Astrocyte (in vitro differentiated cells and primary cell): ENCODE measurements at places on chromosomes 4 and X. TPM values are rescaled to one million over a fixed set of nuclear protein-coding genes. Genes with fewer than 3 reads are reported as not detected.

Gene ZC4H2
- total RNA-seq: 16.5 and 18.7 TPM in 2 replicates

Gene DUSP9
- 0.20 and 0.36 TPM in 2 replicates for total RNA-seq

Gene LRAT
- 0.46 and 0.50 TPM in 2 replicates for total RNA-seq

Gene CXCL13
- total RNA-seq: not detected in 2 replicates

Gene PDLIM3
- total RNA-seq: 28.5 and 30.7 TPM in 2 replicates

Gene ADH6
- total RNA-seq: not detected in 2 replicates

Gene HSPA4L
- total RNA-seq: 8.0 and 8.9 TPM in 2 replicates

Gene TMEM271
- 4.4 and 6.2 TPM in 2 replicates for total RNA-seq

Gene ZNF711
- 10.8 and 12.5 TPM in 2 replicates for total RNA-seq

Gene HTN3
- not detected in 2 replicates for total RNA-seq

Gene MAGEA11
- total RNA-seq: not detected in 2 replicates

Gene UGT2A1
- not detected in 2 replicates for total RNA-seq

Gene RNF150
- 4.1 and 5.2 TPM in 2 replicates for total RNA-seq

Gene IL2
- not detected in 2 replicates for total RNA-seq

Gene SPANXD
- not detected in 2 replicates for total RNA-seq

Gene EFHC2
- total RNA-seq: 0.26 TPM in 1 of 2 replicates, not detected in the other

Gene SYP
- 1.6 and 1.9 TPM in 2 replicates for total RNA-seq

Gene PNCK
- 0.65 and 1.1 TPM in 2 replicates for total RNA-seq

Gene PLP1
- 5.2 and 10.2 TPM in 2 replicates for total RNA-seq

Gene DSPP
- total RNA-seq: not detected in 2 replicates

Gene ZNF81
- 6.2 and 8.6 TPM in 2 replicates for total RNA-seq

Gene CD38
- total RNA-seq: 0.94 and 1.0 TPM in 2 replicates

Gene FGFR3
- total RNA-seq: 3.6 and 3.9 TPM in 2 replicates

Gene ETDB
- total RNA-seq: not detected in 2 replicates

DNA sequence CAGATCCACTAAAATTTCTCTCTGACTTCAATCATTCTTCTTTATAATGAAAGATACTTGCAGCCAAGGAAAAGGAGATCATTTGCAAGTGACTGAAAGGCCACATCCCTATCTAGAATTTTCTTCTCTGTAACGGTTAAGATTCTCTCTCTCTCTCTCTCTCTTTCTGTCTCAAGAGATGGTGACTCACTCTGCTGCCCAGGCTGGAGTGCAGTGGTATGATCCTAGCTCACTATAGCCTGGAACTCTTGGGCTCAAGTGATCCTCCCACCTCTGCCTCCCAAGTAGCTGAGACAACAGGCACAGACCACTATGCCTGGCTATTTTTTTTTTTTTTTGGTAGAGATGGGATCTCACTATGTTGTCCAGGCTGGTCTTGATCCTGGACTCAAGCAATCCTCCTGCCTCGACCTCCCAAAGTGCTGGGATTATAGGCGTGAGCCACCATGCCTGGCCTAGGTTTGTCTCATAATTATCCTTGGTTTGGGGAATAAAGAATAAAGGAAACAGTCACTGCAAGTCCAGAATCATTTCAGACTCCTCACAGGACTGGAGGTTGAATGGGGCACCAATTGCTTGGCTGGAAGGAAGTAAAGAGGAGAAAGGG lies 33.3 kb upstream of the GALNT7 start:
- H3K4me1 ChIP-seq: no peaks in the 10 kb centered on the region
- H3K4me3 ChIP-seq: no peak overlapping the region
- H3K27ac ChIP-seq: no peak overlapping the region
- H3K36me3 ChIP-seq: no peaks in the 10 kb centered on the region
- DNase-seq: peak; percentile 62

DNA sequence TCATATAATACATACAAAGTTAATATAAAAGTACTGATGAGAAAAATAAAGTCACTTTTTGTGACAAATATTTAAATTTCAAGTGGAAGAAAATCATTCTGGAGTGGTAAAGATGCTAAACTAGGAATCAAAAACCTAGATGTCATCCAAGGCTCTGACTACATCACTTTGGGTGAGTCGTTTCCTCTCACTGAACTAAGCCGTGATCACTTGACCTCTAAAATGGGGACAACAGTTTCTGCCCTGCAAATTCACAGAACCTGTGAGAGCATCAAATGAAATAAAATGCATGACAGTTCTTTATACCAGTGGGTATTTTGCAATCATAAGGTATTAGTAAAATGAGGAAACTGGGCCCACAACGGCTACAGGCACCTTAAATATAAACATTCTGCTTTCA lies 63.8 kb downstream of the PRDM5 start:
- no peaks in the 10 kb centered on the region for H3K27me3 ChIP-seq
- no peak overlapping the region for H3K27ac ChIP-seq
- H3K4me3 ChIP-seq: no peak overlapping the region
- no peaks in the 10 kb centered on the region for H3K36me3 ChIP-seq

DNA sequence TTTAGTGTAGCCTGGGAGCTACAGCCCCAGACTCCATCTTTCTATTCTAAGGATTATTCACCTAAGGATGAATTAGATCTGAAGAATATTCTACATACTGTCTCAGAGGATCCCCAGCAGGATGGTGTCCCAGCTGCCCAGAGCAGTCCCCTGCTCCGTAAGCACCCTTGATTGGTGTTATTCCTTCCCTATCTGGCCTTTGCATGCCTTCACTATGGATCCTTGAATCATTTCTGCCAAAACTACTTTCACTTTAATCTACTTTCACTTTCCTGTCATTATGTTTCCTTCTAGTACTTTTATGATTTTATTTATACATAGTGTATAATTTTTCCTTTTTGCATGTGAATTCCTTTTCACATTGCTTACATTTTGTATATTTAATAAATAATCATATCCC lies 39.2 kb downstream of the ARHGAP24 start:
- no peak overlapping the region for H3K4me3 ChIP-seq
- H3K36me3 ChIP-seq: no peaks in the 10 kb centered on the region
- no peaks in the 10 kb centered on the region for H3K4me1 ChIP-seq
- H3K27me3 ChIP-seq: no peaks in the 10 kb centered on the region
- no peak overlapping the region for H3K27ac ChIP-seq

DNA sequence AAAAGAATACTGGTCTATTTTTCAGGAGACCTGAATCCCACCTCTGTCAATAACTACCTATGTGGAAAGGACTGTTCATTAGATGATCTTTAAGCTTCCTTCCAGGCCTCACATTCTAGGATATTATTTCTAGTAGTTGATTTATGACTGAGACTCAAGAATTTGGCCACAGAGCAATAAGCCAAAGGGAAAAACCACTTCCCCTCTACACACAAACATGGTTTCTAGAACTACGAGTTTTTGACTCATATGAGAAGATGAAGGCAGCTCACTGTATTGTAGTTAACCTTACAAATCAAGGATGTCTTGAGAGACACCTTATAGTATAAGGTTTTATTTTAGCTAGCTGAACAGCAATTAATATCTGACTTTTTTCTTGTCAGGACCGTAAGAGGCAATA lies 36.9 kb upstream of the GDPD2 start:
- no peaks in the 10 kb centered on the region for H3K36me3 ChIP-seq
- DNase-seq: peak; percentile 55
- no peak overlapping the region for H3K27ac ChIP-seq
- H3K27me3 ChIP-seq: no peaks in the 10 kb centered on the region
- H3K4me3 ChIP-seq: no peak overlapping the region

GRCh38 chr4:188781655-188782054 lies 642.4 kb downstream of the TRIML1 start:
- no peak overlapping the region for H3K27ac ChIP-seq
- no peaks in the 10 kb centered on the region for H3K27me3 ChIP-seq

GRCh38 chrX:71953391-71953790 lies 42.7 kb downstream of the NHSL2 start:
- no peak for DNase-seq
- H3K4me3 ChIP-seq: no peak overlapping the region
- no peaks in the 10 kb centered on the region for H3K27me3 ChIP-seq
- no peak overlapping the region for H3K27ac ChIP-seq

GRCh38 chr4:122476126-122476525 lies 19.6 kb upstream of the IL2 start:
- no peaks in the 10 kb centered on the region for H3K4me1 ChIP-seq
- no peak for DNase-seq
- H3K27me3 ChIP-seq: no peaks in the 10 kb centered on the region
- H3K4me3 ChIP-seq: no peak overlapping the region

- DNase-seq: no peak
- no peaks in the 10 kb centered on the region for H3K4me1 ChIP-seq
- no peaks in the 10 kb centered on the region for H3K27me3 ChIP-seq
- H3K36me3 ChIP-seq: no peaks in the 10 kb centered on the region
- H3K4me3 ChIP-seq: no peak overlapping the region
Observed at GRCh38 chrX:50402886-50403285, 67.7 kb downstream of the DGKK start.

DNA sequence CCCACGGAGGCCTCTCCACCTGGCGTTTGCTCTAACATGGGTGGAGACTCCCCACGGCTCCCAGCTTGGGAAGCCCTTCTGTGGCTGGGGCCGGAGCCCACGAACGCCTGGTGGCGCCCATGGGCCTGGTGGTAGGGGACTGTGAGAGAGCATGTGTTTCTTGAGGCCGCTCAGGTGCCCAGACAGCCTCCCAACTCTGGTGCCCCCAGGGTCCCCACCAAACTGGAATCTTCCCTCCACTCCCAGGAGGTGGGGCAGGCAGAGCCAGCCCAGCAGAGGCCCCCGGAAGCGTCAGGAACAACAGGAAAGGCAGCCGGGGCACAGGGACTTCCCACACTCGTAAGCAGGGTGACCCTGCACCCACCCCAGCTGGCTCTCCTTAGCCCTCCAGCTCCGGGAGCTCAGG lies 33.3 kb upstream of the FGFR3 start:
- H3K27me3 ChIP-seq: no peaks in the 10 kb centered on the region
- H3K36me3 ChIP-seq: no peaks in the 10 kb centered on the region
- no peak overlapping the region for H3K4me3 ChIP-seq
- no peak overlapping the region for H3K27ac ChIP-seq

GRCh38 chr4:1723131-1723801 lies 1.9 kb downstream of the TACC3 start:
- no peak overlapping the region for H3K27ac ChIP-seq
- peaks cover 44% of the 10 kb centered on the region for H3K4me1 ChIP-seq

GRCh38 chrX:77450415-77450814 lies 3.2 kb downstream of the FGF16 start:
- no peaks in the 10 kb centered on the region for H3K27me3 ChIP-seq
- peaks cover 8% of the 10 kb centered on the region for H3K4me1 ChIP-seq
- no peaks in the 10 kb centered on the region for H3K36me3 ChIP-seq
- no peak for DNase-seq

GRCh38 chr4:165398570-165398969 lies 19.8 kb downstream of the CPE start:
- H3K4me1 ChIP-seq: peaks cover 7% of the 10 kb centered on the region
- no peak overlapping the region for H3K4me3 ChIP-seq
- no peaks in the 10 kb centered on the region for H3K27me3 ChIP-seq
- no peaks in the 10 kb centered on the region for H3K36me3 ChIP-seq
- H3K27ac ChIP-seq: no peak overlapping the region

- H3K27me3 ChIP-seq: no peaks in the 10 kb centered on the region
- H3K27ac ChIP-seq: no peak overlapping the region
- no peaks in the 10 kb centered on the region for H3K36me3 ChIP-seq
- H3K4me1 ChIP-seq: no peaks in the 10 kb centered on the region
Observed at GRCh38 chr4:117249333-117249732, 164.0 kb upstream of the TRAM1L1 start.

DNA sequence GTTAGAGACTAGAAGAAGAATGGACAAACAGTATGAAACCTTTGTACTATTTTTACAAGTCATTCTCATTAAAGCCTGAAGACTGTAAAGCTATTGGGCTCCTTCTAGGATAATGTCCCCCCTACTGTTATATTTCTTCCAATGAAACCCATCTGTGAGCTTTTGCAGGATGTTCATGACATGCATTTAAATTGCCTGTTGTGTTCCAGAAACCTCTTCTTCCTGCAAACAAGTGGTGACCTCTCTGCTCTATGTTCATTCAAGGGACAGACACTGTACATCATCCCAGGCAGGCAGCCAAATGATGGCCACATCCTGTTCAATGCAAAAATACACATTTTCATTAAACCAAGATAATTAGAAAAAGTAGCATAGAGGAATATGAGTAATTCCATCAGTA lies 128.0 kb downstream of the C4orf33 start:
- H3K27me3 ChIP-seq: no peaks in the 10 kb centered on the region
- H3K4me3 ChIP-seq: no peak overlapping the region
- no peak for DNase-seq

DNA sequence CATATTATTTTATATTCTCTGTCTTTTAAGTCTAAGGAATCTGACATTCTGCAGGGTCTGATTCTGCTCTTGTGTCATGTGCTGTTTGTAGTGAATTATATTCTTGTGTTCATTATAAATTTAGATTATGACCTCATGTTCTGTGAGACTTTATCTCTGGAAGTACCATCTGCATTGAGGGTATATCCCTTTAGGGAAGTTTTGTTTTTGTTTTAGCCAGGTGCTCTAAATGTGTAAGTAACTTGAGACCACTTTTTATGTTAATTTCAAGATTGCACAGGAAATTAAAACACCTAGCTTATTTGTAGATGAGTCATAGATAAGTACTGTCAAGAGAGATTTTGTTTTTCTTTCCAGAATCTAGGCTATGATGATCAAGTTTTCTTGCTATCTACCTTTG lies 35.0 kb upstream of the DKK2 start:
- no peak for DNase-seq
- peaks cover 10% of the 10 kb centered on the region for H3K4me1 ChIP-seq
- H3K36me3 ChIP-seq: no peaks in the 10 kb centered on the region
- H3K4me3 ChIP-seq: no peak overlapping the region
- H3K27ac ChIP-seq: no peak overlapping the region
- no peaks in the 10 kb centered on the region for H3K27me3 ChIP-seq

DNA sequence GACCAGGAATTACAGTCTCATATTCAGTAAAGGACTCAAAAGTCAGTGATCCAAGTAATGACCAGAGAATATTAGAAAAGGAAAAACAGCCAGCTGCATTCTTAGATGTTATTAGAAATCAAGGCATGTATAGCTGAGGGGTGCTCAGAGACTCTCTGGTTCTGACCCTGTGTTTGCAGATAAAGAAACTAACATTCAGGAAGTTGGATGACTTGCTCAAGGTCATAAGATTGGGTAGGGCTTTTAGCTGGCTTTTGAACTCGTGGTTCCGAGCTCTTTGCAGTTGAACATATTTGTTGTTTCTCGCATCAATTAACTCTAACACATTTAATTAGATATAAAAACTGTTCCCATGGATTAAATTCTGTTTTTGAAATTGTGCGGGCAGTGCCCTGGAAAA lies 62.5 kb upstream of the ENPP6 start:
- H3K27me3 ChIP-seq: no peaks in the 10 kb centered on the region
- no peaks in the 10 kb centered on the region for H3K4me1 ChIP-seq
- no peak for DNase-seq
- no peak overlapping the region for H3K4me3 ChIP-seq
- H3K27ac ChIP-seq: no peak overlapping the region
- H3K36me3 ChIP-seq: no peaks in the 10 kb centered on the region

DNA sequence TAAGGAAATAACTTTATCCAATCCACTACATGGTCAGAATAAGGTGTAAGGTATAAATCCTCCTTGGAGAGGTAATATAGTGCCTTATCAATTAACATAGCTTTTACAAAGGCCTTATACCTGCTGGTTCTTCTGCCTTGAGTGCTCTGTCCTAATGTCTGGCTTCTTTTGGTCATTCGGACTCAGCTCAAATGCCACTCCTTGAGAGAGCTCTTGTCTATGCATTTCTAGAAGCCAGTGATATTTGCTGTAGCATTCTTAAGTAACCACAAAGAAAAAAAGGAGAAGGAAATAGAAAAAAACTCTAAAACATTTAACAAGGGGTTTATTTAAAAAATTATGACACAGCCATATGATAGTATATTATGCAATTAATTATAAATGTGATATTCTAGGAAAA lies 444.8 kb upstream of the SLIT2 start:
- no peak overlapping the region for H3K4me3 ChIP-seq
- peaks cover 12% of the 10 kb centered on the region for H3K4me1 ChIP-seq
- H3K27me3 ChIP-seq: no peaks in the 10 kb centered on the region
- H3K36me3 ChIP-seq: no peaks in the 10 kb centered on the region
- peak; percentile 36 for DNase-seq
- no peak overlapping the region for H3K27ac ChIP-seq
